Inflammatory macrophage treated with lipopolysaccharide for 4 hours (primary cell): ENCODE measurements at places on chromosomes 5 and 9.
A peak's percentile ranks its signal among the peaks of the same experiment; 100 is the strongest.

DNA sequence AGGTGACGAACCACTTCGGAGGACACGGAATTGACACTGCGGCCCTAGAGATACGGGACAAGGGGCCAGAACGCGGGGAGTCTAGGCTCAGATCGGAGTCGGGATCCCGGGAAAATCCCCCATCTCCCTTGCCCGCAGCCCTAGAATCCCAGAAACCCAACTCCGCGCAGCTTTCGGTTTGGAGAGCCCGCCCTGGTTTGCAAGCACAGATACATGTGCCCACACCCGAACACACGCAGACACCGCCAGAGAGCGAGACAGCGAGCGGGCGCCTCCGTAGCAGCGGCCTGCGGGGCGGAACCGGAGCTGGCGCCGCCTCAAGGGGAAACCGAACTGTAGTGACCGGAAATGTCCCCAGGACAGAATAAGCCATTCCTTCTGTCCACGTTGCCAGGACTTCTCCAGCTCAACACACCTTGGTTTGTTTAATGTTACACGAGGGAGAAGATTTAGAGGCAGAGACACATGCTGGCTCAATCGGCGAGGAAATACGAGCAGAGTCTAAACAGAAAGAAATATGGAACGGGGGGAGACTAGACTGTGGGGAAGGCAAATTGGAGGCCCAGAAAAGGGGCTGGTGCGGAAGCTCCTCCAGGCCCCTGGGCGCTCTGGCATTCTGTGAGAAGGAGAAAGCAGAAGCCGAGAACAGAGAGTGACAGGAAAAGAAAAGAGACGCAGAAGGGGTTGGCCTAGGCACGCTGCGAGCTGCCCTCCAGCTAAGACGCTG, 2.9 kb upstream of the PAX5 start:
- DNase-seq, result peak; percentile 63

DNA sequence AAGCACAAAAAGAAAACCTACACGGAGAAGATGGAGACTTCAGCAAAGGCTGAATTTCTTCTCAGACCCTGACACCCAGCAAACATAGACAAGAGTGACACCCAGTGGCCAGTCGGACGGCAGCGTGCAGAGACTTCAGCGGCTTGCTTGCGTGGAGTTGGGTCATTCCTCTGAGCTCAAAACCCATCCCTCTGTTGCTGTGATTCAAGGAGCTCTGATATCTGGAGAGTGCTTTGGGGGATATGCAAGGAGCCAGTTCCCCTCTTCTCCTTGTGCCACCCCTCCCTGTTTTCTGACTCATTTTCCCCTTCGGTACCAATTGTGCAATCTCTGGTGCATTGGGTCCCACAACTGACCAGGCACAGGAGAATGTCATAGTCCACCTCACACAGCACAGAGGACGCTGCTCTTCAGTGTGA, 27.5 kb downstream of the SH3TC2 start:
- DNase-seq, result peak; percentile 73

DNA sequence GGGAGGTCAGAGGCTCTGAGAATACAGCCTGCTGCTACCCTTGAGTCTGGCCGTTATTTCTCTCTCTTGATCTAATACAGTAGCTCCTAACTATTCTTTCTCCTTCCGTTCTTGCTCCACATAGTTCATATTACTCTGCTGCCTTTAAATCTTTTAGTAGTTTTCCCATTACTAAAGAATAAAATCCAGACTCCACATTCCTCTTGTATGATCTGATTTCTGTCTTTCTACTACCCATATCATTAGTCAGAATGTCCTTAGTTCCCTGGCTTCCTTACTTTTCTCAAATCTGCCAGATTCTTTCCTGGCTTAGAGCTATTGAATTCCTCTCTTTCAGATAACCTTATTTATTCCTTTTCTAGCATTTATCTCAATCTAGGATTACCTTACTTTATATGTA, 40.0 kb downstream of the MARCHF6 start:
- no peak for DNase-seq

DNA sequence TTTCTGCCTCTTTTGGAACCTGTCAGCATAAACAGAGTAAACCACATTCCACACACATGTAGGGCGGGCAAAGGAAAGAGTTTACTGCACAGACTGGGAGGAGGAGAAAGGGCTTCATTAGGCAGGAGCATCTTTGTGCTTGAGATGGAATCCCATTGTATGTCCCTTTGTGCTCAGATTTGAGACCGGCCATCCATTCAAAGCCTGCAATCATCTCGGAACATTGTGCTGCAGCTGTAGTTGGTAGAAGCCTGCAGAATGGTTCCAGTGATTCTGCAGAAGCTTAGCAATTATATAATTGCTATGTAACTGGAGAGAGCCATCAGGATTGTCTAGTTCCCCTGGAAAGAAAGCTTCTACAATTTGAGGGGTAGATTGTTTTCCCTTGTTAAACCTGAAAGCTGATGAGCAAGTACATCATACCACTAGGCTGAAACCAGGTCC, 16.5 kb downstream of the ZNF462 start:
- DNase-seq, result no peak

GRCh38 chr9:77464661-77465060, 183.5 kb downstream of the GNA14 start:
- DNase-seq, result no peak

DNA sequence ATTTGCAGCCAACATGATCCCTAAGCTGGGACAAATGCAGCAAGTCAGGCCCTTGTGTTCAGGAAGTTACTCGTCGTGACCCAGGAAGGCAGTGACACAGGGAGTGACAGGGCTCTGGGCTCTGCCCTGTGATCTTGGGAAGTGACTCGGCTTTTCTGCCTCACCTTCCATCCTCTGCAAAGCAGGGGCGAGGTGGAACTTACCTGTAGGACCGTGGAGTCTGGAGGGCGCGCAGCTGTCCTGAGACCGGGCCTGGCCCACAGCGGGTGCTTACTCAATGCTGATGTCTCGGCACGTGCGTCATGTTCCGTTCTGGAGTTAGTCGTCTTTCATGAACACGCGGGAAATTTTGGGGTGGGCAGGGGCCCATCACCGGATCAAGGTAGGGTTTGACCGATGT, 22.8 kb upstream of the LPCAT1 start:
- DNase-seq, result no peak

- DNase-seq, result no peak
Measured at GRCh38 chr5:59922220-59922619, 28.7 kb upstream of the PDE4D start.

DNA sequence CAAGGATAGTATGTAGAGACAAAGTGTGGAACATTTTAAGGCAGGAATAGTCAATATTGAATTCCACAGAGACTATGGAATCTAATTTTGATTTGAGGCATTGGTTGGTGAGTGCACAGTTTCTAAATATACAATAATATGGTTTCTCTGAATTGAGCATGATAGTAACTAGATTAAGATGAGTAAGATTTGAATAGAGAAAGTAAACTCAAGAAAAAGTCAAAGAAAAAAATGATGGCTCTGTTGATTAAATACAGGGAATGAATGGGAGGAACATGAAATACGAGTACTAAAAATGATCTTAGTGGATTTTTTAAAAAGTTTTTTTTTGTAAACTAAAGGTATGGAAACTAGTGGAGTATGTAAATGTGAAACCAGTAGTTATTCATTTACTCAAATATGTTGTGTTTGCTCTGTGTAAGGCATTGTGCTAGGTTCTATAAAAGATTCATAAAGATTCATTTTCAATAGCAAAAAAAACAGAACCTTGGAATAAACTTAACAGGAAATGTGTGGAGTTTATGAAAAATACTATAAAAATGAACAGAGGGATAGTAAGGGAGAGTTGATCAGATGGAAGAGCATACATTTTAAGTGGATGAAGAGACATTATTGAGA, 101.2 kb downstream of the ZCCHC7 start:
- no peak for DNase-seq

DNA sequence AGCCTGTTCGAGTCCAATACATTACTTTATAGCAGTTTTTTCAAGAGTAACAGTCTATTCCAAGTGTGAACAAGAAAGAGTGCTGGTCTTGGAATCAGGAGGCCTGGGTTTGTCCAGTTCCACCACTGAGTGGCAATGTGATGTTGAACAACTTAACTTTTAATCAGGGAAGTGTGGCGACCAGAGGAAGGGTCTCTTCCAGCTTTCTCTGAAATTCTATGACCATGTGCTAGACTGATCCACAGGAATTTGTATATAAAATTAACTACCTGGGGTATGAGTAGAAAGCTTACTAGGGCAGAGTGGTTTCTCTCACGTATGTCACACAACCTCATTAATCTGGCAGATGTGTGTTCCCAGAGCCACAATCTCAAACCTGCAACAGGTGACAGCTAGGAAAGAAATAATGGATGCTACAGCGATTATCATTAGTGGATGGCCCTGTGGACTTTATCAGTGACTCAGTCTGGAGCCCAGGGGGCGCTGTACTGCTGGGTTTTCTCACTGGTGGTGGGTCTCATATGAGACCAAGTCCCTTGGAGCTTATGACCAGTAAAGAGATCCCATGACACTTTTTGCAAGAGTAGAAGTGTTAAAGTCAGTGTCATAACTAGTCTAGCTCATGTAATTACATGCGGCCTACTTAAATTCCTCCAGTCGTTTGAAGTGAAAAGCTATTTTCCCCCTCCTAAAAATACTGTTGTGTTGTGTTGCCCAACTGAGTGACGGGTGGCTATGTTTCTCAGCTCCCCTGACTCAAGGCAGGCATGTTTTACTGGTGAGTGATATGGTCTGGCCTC, 116.5 kb downstream of the GDNF start:
- DNase-seq, result peak; percentile 14

DNA sequence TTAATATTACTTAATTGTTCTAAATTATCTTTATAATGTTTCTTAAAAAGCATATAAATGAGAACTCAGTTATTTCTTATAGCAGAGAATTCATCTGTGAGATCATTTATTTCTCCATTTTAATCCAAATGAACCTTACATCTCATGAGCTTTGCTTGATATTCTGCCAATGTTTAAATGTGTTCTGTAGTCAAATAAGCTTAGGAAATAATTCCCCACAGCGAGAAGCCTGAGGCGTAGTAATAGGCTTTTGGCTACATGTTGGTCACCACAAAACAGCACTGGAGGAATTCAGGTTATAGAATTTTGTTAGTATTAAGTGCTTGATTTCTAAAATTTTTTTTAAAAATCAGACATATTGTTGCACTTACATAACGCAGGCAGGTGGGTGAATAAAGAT, 585.3 kb upstream of the RORB start:
- no peak for DNase-seq

GRCh38 chr5:67063055-67063454, 133.5 kb downstream of the CD180 start:
- no peak for DNase-seq

DNA sequence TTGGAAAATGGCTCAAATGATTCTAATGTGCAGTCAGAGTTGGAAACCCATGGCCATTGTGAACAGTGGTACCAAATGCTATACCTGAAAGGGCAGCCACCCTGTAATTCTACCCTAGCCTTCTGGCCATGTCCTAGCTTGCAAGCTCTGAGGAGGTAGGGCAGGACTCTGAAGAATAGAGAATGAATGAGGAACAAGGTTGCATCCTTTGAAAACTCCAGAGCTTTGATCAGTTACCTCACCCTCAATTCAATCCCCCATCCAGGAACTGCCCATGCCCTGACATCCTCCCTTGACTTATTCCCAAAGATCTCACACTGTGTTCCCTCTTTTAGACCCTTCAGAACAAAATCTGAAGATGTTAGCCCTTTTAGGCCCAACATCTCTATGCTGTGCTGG, 17.8 kb upstream of the ERMP1 start:
- DNase-seq, result peak; percentile 25

- DNase-seq, result peak; percentile 59
Measured at GRCh38 chr9:110156902-110157301, 51.1 kb downstream of the C9orf152 start.

DNA sequence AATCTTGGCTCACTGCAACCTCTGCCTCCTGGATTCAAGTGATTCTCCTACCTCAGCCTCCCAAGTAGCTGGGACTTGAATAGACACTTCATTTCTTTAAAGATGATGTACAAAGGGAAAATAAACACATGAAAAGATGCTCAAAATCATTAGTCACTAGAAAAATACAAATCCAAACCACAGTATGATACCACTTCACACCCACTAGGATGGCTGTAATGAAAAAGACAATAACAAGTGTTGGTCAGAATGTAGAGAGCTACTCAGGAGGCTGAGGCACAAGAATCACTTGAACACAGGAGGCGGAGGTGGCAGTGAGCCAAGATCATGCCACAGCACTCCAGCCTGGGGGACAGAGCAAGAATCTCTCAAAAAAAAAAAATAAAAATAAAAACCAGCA, 13.0 kb downstream of the F2RL2 start:
- no peak for DNase-seq

DNA sequence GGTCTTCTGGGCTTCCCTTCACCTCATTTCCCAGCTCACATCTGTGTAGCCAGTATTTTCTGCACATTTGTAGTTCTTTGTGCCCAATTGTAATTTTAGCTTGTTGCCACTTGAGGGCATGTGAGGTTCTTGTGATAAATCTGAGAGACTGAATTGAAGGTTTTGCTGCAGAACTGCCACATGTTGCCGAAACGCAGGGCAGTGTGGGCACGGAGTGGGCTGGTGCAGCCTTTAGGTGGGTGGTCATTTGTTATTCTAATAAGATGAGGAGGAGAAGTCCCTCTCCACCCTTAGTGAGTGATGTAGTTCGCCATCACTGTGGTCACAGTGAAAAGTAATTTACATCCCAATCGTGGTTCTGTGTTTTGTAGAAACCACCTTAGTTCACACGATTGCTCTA, 21.2 kb downstream of the OTULIN start:
- peak; percentile 62 for DNase-seq
